ENCODE measurements at places on chromosomes 6 and 20.
A peak's percentile ranks its signal among the peaks of the same experiment; 100 is the strongest.

GRCh38 chr6:28355743-28356665 lies 6.3 kb downstream of the ZKSCAN3 start:
- peak; percentile 17 for DNase-seq

- DNase-seq: no peak
Measured at GRCh38 chr6:106501960-106502371, 127.3 kb downstream of the RTN4IP1 start.

DNA sequence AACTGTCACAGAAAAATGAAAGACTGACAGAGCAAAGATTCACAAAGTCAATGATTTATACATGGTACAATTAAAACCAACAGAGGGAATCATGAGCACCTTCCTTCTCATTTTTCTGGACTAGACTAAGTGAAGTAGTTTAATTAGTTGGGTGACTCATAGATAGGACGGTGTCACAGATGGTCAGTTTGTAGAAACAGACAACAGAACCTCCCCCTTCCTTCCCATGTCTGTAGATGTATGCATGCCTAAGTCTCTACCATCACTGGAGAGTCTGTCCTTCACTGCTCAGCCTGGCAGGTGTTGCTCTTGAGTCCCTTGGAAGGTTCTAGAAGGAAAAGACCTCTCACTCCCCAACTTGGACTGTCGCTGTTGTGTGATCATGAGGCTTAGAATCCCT lies 75.4 kb upstream of the EEF1E1 start:
- no peak for DNase-seq

DNA sequence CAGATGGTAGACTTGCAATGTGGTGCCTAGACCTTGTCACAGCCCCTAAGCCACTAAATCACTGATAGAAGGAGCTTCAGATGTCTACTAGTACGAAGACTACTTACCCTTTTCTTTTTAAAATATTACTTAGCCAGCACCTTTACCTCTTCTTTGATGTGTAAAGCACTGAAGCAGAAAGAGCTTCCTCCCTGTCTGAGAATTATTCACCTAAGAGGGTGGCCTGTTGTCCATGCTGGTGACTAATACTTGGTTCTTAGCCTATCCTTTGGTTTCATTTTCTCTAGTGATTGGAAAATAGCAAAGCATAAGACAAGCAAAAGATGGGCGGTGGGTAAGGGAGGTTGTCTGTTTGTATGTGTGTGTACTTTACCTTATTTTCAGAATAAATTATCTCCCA lies 794.6 kb downstream of the TFAP2A start:
- no peak for DNase-seq

DNA sequence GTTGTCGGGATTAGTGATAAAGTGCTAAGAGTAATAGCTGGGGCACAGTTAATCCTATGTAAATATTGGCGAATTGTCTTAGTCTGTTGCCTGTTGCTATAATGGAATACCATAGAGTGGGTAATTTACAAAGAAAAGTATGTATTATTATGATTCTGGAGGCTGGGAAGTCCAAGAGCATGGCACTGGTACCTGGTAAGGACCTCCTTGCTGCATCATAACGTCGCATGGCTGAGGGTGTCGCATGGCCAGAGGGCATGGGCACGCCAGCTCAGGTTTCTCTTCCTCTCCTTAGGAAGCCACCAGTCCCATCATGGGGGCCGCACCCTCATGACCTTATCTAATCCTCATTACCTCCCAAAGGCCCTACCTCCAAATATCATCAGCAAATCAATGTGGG lies 29.7 kb downstream of the IRF4 start:
- DNase-seq: no peak

DNA sequence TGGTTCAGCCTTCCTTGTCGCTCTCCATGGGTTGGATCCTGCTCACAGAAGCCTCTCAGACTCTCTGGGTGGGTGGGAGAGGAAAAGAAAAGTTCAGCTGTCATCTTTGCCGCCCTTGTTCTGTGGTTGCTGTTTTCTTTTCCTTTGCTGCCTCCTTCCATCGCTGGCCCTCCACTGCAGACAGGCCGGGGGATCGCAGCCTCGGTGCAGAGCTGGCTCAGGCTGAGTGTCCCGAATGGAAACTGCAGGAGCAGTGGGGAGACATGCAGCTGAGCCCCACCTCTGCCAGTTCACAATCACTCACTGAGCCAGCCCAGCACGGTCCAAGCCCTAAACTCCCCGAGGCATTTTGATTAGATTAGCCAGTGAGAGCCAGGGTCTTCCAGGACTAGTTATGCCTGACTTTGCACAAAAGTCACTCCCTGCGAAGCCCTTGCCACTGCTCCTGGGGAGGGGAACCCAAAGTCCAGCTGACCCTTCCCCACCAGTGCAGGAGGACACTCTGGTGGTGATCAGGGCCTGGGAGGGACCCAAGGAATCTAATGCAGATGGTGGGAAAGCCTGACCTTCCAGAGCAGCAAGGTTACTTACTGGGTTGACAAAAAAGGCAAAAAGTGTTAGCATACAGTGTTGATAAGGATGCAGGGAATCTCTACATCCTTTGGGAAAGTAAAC lies 14.0 kb downstream of the NRN1 start:
- no peak for DNase-seq

- DNase-seq: no peak
Measured at GRCh38 chr20:42721923-42722322, 467.8 kb downstream of the PTPRT start.

- DNase-seq: no peak
Measured at GRCh38 chr20:47952023-47952564, 166.8 kb upstream of the SULF2 start.

DNA sequence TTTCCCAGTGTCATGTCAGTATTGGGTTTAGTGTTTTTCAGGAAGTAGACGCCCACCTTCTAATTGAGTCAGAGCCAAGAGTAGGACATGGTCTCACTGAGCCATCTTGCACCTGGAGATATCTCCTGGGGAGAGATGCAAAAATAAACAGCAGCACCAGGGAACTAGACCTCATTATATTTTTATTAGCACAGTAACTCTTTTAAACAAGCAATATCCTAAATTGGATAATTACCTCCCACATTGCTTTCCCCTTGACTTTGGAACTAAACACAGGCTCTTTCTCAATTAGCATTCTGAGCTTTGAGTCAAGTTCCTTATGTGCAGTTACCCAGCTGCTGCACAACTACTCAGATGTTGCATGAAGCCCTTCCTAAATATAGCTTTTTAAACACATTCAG lies 175.4 kb downstream of the IBTK start:
- DNase-seq: no peak

DNA sequence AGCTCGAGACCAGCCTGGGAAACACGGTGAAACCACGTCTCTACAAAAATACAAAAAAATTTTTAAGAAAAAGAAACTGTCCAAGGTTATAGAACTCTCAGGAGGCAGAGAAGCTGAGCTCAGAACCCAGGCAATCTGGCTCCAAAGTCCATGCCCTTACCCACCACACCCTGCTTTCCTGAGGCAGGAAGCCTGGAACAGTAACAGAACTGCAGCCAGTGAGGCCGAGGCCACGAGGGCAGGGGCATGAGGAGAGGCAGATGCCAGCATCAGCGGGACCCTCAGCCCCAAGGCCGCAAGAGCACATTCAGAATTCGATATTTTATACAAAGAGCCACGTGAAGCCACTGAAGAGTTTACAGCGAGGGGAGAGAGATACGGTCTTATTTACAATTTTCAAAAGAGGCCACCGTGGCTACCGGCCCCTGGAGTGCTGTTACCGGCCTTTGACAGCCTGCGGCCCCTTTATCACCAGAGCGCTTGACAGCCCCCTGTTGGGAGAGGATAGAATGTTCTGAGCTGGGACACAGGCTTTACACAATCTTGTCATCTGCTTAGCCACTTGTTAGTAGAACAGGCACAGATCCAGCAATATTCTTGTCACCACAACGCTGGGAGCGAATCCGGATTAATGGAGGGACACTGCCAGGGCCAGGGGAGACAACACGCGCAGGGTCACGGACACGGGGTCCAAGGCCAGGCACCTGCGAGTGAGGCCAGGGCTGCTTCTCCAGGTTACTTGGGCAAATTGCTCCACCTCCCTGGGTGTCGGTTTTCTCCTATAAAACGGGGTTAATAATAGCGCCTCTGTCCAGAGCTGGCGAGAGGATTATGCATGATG lies 5.6 kb downstream of the SPATA2 start:
- no peak for DNase-seq

GRCh38 chr6:15507746-15508145 lies 155.1 kb downstream of the DTNBP1 start:
- DNase-seq: no peak

GRCh38 chr6:22056398-22056797 lies 240.4 kb downstream of the PRL start:
- no peak for DNase-seq

GRCh38 chr6:137320271-137320670 lies 101.1 kb upstream of the IFNGR1 start:
- no peak for DNase-seq

DNA sequence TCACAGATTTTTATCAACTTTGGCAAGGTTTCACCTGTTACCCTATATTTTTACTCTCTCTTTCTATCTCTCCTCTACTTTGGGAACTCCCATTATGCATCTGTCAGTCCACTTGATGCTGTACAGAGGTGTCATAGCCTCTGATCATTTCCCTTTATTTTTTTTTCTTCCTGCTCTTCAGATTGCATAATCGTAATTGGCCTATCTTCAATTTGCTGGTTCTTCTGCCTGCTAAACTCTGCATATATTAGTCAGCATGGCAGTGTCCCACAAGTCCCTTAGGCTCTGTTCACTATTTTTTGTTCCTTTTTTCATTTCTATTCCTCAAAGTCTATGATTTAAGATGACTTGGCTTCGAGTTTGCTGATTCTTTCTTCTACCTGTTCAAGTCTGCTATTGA lies 44.7 kb upstream of the MICB start:
- no peak for DNase-seq

GRCh38 chr6:51768087-51768486 lies 319.3 kb downstream of the PKHD1 start:
- no peak for DNase-seq

GRCh38 chr20:50222309-50223038 lies 31.8 kb downstream of the CEBPB start:
- no peak for DNase-seq

DNA sequence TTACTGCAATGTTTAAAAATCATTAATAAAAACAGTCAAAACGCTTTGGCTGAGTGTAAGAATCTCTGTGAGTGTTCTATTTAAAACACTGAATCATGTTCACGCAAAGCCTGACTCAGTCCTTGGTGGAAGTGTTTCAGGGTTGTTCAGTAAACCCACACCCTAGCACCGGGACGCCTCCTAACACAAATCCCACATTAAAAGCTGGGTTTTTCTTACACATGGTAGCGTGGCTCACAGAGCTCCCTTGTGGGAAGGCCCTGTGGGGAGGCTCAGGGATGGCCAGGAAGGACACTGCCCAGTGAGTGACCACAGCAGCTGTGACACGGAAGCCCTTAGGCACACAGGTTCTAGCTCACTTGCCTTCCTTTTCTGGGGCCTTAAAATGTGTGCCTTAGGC lies 80.2 kb downstream of the GMPR start:
- DNase-seq: no peak

- no peak for DNase-seq
Measured at GRCh38 chr20:20593447-20594170, 118.8 kb downstream of the RALGAPA2 start.

DNA sequence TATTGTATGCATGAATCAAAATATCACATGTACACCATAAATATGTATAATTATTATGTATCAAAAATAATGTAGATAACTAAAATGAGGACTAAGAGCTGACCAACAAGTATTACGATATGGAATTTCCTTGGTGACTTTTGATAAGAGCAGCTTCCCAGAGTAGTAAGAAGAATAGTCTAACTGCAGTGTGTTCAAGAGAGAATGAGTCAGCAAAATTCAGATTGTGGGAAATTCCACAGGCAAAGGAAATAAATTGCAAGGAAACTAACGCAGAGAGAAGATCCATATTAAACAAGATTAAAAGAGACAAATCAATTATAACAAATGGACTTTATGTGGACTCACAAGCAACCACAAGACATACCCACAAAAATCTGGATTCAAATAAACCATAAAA lies 26.4 kb downstream of the FRK start:
- DNase-seq: no peak

DNA sequence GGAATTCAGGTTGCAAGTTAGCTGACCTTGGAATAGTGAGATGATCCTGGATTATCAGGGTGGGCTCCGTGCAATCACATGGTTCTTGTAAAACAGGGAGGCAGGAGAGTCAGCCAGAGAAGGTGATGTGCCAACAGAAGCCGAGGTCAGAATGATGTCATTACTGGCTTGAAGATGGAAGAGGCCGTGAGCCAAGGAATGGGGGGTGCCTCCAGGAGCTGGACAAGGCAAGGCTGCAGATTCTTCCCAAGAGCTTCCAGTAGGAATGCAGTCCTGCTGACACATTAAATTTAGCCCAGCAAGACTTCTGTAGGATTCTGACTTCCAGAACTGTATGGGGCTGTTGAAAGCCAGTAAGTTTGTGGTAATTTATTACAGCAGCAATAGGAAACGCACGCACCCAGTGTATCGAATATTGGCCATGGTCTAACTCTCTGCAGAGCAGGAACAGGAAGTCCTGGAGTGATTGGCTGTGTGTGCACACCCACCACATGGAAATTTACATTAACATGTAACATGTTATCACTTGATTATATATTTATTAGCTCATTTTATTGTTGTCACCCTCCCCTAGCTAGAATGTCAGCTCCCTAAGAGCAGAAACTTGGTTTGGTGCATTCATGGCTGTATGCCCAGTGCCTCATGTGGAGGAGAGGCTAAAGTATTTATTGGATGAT lies 19.1 kb downstream of the SLC24A3 start:
- no peak for DNase-seq

- DNase-seq: no peak
Measured at GRCh38 chr20:11323816-11324215, 593.9 kb upstream of the BTBD3 start.

DNA sequence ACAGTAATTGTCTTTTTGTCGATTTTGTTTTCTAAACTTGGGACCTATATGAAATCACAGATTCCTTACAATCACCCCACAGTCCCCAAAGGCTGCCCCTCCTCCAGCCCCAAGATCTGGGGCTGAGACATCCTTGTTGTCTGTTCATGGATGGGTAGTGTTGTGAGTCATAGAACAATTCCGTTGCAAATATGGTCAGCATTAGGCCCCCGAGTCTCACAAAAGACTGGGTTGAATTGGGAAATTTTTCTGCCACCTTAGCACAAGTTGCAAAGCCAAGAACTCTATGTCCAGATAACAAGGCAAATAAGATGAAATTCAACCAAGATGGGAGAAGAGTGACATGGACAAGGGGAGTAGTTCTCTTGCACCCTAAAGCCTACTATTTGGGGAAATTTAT lies 10.5 kb upstream of the TAB2 start:
- DNase-seq: no peak

DNA sequence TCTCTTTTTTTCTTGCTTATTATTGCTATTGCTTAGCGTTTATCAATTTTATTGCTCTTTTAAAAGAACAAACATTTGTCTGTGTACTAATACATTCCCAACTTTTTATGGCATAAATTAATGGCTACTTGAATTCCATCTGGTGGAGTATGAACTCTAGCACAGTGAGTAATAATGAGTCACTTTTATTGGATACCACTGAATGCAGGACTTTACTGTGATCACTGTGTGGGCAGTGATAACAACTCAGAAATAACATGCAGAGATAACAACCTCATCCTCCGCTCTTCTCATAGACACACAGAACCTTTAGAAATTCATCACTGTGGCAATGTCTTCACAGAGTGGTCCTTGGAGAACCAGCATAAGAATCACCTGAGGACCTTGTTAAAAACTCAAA lies 174.9 kb upstream of the PRND start:
- DNase-seq: no peak

All from activated CD8-positive, alpha-beta memory T cell treated with anti-CD3 and anti-CD28 coated beads for 48 hours (primary cell).